Posterior cingulate gyrus (tissue), 11 donors: ENCODE measurements at places on chromosomes 12 and 14.

DNA sequence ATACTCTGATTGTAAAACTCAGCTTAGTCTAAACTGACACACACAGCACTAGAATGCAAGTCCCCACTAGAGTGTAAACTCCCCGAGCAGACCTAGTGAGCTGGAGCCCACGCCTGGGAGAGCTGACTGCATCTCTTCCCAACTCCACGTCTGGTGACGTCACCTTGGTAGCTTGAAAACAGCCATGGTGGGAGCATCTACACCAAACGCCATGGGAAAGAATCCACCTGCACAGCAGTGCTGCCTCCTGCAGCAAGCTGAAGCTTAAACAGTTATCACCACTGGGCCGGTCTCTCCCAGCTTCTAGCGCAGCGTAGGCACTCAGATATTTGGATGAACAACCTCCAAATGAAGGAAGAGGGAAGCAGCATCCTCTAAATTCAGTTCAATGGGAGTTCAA, 4.3 kb upstream of the PAPLN start:
- DNase-seq, result no peak

DNA sequence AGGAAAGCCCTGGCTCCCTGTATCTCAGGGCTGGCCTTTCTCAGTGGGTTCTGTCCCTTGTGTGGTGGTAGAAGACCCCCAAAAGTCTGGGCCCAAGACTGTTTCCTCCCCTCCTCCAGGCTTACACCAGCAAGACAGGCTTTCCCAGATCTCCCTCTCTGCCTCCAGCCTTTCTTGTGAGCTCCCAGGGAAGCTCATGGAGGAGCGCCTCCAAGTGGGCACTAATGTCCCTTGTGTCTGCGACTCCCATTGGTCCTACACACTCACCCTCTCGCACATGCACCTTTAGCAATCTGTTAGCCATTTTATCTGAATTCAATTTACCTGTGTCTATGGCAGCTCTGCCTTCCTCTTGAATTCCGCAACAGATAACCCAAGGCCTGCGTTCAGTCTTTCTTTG, 251.1 kb upstream of the CAND1 start:
- DNase-seq, result no peak

- no peak for DNase-seq
These were observed 20.4 kb downstream of the TTC9 start for GRCh38 chr14:70662080-70662479.

DNA sequence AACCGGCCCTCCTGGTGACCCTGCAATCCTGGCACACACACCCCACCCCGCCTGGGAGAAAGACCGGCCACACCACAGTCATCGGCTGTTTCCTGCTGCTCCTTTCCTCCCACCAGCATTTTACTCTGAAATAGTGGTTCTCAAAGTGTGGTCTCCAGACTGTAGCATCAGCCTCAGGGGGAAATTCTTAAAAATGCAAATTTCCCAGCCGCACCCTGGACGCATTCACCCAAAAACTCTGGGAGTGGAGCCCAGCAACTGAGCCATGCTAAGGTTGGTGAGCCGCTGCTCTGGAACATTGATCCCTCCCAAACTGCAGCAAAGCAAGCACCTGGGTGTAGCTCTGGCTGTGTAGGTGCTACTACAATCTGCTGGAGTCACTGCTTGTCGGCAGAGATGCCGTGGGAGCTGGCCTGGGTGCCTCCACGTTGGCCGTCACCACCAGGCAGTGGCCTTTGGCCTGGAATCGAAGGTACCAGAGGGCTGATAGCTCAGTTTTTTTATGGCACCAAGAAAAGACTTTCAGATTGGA, 38.4 kb upstream of the BCL2L14 start:
- DNase-seq, result no peak

GRCh38 chr12:6391013-6391412, 7.1 kb downstream of the LTBR start:
- no peak for DNase-seq

GRCh38 chr12:121811434-121812319, 7.9 kb downstream of the SETD1B start:
- DNase-seq, result peak; percentile 91

DNA sequence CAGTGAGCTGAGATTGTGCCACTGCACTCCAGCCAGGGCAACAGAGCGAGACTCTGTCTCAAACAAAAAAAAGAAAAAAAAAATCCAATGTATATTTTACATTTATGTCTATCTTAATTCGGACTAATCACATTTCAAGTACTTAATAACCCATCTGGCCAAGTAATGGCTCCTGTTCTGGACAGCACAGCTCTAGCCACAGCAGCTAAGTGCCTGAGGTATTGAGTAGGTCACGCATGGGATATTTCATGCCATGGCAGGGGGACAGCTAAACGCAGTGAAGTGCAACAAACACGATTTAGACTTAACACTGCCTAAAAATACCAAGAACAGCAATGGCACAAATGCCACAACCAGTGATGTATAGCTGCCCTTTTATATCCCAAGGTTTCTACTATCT, 8.0 kb downstream of the BAZ1A start:
- no peak for DNase-seq

DNA sequence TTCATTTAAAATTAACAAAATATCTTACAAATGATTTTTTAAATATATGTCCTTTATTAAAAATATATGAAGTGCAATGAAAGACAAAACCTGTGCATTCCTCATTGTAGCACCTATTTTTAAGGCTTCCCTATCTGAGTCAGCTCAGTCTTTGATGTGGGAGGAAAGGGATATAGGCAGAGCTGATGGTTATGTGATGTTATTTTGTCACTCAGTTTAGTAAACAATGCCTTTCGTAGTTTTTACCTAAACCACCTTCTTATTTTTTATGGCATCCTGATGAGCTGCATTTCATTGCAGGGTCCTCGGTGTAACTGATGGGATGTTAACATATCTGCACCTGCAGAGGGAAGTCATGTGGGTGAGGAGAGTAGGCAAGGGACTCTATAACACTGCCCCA, 58.9 kb upstream of the FRMD6 start:
- no peak for DNase-seq

DNA sequence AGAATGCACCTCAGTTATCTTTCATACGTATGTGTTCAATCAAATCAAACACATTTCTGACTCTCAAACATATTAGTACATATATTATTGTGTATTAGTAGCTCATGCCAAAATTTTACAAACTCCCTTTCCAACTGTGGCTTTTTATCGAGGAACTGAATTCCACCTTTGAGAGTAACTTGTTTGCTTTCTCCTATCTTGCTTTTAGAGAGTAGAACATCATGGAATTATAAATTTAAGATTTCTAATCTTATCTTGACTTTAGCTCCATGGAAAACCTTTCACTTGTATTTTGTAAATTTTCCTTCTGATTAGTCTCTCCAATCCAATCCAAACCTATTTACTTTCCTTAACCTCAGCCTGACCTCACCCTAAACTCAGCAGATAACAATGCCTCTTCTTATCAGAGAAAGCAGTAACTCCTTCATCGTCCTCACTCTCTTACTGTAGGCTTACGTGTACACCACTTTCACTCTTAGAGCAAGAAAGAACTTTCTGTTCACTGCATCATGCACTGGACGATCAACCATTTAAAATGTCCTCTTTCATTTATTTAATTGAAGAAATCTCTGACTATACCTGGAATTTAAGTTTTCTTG, 164.5 kb downstream of the TMTC3 start:
- DNase-seq, result no peak

GRCh38 chr12:46723629-46724419, 102.0 kb downstream of the SLC38A4 start:
- DNase-seq, result no peak

DNA sequence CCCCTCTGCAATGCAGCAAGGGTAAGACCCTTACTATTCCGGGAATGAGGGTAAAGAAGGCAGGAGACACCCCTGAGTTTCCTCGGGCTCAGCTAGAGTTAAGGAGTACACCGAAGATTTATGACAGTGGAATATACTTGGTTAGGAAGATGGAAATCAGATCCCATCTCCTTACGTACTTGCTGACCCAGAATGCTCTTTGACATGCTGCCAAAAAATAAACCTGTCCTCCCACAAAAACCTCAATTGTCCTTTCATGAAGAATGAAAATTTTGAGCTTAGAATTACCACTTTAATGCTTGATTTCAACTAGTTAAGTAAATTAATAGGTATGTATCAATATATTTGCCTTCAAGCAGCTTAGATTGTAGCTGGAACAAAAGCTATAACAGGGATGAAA, 99.5 kb downstream of the PRIMA1 start:
- DNase-seq, result no peak

- DNase-seq, result peak; percentile 22
These were observed 53.6 kb downstream of the AKAP6 start for GRCh38 chr14:32382704-32383103.

GRCh38 chr12:75007133-75007532, 202.5 kb downstream of the KCNC2 start:
- DNase-seq, result no peak

GRCh38 chr12:39617887-39618286, 1.7 kb downstream of the ABCD2 start:
- DNase-seq, result no peak
